ENCODE measurements at places on chromosomes 7 and 10. TPM values are rescaled to one million over a fixed set of nuclear protein-coding genes. Genes with fewer than 3 reads are reported as not detected.

DNA sequence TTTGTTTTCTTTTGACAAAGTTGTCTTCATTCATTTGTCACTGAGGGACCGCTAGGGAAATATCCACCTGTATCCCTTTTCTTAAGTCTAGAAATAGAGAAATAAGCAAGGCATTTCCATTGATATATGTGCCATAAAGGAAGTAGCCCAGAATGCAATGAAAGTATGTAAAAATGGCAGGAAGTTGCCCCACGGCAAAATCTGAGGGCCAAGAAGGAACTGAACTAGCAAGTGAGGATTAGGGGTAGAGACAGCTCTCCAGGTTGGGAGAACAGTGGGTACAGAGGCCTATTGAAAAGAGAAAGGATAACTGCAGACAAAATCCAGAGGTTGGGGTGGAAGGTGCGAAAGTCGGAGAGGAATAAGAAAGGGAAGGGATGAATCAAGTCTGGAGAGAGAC is 56.6 kb upstream of the TOMM7 start:
- no peak for DNase-seq

- no peak for DNase-seq
These were observed at the start of gene PRSS2 for GRCh38 chr7:142770661-142771352. Gene PRSS2, plus strand, starts transcription at chr7:142770970. Its CDS starts 13 bp downstream, at chr7:142770983.

- no peak for DNase-seq
These were observed 21.8 kb upstream of the SH2D4B start for GRCh38 chr10:80515941-80516340.

- no peak for DNase-seq
These were observed 5.4 kb downstream of the ATP6V1F start for GRCh38 chr7:128867842-128868623.

- no peak for DNase-seq
These were observed 299.4 kb downstream of the SNX13 start for GRCh38 chr7:17640730-17641377.

GRCh38 chr7:106063692-106064091 is 48.4 kb downstream of the SYPL1 start:
- DNase-seq, result no peak

DNA sequence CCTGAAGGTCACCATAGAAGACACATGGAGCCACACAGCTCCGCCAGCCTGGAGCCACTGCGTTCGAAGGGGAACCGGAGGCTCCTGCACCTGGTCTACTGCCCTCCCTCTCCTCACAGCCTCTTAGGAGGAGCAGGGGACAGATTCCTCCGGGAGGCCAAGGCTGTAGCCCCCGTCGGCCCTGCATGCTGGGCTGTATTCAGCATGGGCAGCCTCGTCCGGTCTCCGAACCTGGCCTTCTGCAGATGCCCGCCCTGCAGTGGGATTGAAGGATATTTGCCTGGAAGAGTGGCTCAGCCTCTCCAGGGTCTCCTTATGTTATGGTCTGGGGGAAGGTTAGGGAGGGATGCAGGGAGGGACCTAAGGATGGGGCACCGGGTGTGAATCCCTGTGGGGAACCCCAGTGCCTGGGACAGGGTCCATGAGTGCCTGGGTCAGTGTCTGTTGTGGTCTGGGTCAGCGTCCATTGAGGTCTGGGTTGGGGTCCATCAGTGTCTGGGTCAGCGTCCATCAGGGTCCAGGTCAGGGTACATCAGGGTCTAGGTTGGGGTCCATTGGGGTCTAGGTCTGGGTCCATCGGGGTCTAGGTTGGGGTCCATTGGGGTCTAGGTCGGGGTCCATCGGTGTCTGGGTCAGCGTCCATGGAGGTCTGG is 13.0 kb upstream of the SCART1 start:
- no peak for DNase-seq

DNA sequence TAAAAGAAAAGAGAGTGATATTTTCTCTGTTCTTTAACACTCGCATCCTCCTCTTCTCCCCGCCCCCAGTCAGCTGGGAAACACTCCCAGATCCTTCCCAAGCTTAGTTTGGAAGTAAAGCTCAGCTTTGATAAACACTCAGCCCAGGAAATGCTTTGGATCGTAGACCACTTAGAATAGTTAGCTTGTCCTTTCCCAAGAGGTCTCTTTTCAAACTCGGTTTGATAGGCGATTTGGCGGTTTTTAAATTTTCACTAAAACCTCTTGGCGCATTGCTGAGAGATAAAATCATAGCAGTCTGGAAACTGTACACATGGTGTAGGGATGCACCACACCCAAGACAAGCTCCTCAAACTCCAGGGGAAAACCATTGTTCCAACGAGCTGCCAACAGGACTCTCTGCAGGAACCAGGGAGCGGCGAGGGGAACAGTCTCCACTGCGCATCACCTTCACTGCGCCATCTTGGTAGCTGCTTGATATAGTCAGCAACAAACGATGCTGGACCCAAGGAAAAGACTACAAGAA is 22.3 kb downstream of the SMURF1 start:
- no peak for DNase-seq

- no peak for DNase-seq
These were observed 55.7 kb downstream of the IKZF1 start for GRCh38 chr7:50359995-50360925.

DNA sequence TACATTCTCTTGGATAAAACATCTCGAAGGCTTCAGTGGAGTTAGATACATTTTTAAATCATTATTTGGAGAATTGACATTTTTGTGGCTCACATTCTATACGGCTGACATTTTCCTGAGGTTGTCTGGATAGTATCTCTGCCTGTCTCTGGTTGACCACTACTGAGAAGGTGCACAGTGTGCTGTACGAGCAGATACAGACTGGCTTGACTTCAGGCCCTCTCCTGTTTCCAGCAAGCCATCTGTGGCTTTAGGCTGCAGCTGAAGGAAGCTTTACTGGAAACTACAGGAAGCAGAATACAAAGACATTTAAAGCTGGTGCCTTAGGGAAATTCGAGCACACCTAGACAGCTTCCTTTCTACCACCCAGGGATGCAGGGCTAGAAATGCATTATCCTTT is 39.3 kb upstream of the RSU1 start:
- no peak for DNase-seq

GRCh38 chr7:87310790-87311419 is 34.6 kb upstream of the CROT start:
- no peak for DNase-seq

GRCh38 chr7:45203936-45204445 is 46.4 kb downstream of the RAMP3 start:
- DNase-seq, result no peak

DNA sequence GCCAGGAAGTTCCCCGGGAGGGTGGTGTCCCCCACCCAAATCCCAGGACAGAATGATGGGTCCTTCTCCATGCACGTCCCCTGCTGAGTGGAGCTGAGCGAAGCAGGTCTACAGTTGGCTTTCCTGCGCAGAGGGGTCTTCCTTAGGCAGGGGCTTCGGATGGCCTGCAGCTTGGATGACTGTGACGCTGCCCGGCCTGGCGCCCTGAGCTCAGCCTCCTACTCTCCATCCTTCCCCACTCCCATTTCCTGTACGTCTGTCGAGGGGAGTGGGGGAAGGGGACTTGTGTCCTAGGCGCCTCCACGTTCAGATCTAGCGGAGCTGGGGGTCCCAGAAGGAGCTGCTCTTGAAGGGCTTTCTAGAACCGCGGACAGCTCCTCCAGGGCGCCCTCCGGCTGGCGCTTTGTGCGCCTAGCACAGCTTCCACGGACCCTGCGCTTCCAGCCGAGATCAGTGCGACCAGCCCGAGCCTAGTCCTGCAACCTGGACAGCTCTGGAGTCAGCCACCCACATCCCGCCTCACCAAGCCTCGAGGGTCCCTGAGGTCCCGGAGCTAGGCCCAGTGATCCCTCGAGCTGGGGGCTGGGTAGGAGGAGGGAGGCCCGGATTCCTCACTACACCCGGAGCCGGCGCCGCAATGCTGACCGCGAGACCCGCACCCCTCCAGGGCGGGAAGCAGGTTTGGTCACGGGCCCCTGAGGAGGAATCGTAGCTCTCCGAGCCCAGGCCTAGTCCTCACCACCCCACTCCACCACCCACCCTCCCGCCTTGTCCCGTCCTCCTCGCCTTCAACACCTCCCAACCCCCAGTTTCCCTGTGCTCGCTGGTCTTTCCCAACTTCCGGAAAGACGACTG is 1.9 kb downstream of the GRID1 start:
- peak; percentile 48 for DNase-seq

- no peak for DNase-seq
These were observed 16.9 kb downstream of the RPA3 start for GRCh38 chr7:7701527-7701926.

- no peak for DNase-seq
These were observed 224.9 kb upstream of the AUTS2 start for GRCh38 chr7:69373171-69374043.

DNA sequence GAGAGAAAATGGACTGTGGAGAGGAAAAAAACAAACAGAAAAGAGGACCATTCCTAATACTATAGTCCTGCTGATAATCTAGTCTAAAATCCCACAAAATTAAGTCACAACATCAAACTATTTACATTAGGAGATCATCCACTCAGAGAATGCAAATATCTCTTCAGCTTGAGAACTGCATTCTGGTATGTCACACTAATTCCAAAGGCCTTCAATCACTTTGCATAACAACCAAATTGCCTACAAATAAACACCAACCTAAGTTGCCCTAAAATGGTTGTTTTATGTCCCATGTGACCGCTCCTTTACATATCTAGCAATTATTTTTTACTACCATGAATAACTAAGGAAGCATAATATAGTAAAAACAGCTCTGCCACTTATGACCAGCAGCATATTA is 264.3 kb downstream of the CACNA2D1 start:
- no peak for DNase-seq

DNA sequence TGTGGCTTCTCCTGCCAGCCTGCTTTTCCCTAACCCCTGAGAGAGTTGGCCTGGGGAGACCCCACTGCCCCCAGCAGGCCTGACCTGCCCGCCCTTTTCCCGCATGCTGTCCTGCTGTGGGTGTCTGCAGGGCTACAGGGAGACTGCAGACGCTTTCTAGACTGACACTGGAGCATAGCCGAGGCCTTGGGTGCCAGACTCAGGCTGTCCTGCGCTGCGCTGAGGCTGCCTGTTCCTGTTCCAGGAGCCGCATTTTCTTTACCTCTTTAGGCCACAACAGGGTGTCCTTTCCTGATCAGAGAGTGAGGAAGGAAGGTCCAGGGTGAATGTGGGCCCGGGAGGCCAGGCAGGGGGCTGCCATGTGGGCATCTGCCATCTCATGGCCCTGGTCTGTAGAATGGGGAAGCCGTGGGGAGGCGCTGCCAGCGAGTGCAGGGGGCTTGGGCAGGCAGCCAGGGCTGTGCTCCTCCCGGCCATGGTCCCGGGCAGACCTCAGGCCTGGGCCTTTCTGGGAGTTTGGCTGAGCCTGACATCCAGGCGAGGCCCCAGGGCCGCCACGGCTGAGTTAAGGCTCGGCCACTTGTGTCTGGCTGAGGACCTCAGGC is 3.6 kb downstream of the PWWP2B start:
- DNase-seq, result no peak

DNA sequence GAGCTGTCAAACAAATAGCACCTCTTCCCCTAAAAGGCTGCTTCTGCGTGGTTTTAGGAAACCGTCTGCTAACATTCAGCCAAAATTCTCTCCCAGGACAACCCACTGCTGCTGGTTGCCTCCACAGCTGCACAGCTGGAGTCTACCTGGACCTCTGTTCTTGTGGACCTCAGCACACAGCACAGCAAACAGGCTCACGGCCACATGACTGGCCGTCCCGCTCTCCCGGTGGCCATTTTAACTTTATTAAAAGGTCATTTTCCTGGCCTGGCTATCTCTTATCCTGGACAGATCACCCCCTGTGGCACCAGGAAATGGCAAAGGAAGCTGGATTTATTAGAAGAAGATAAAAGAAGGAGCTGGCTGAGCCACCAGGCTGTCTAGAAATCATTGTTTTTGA is 27.6 kb downstream of the SORBS1 start:
- DNase-seq, result no peak

DNA sequence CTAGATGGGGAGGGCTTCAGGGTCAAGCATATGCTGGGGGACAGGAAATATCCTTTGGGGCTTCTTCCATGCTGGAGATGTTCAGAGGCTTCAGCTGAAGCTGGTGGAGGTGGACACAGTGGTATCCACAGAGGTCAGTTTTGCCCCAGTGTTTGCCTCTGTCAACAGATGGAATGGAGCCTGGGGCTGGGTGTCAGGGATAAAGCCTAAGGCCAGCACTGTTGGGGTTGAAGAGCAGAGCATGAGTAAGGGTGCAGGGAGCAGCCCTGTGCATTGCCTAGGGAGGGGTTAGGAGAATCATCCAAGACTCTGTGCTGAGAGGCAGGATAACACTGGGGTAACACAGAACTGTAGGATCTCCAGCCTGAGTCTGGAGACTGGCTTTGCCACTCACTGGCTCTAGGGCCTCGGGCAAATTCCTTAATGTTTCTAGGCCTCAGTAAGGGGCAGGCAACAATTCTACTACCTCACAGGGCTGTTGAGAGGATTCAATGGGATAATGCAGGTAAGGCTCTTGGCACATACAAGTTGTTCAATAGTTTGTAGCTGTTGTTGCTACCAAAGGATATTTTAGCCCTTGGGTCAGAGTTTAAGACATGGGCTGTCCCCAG is 21.8 kb upstream of the MYL7 start:
- DNase-seq, result peak; percentile 78

- no peak for DNase-seq
These were observed 94.0 kb upstream of the ZMIZ1 start for GRCh38 chr10:78974617-78975317.

GRCh38 chr7:107009846-107010203 is 34.7 kb upstream of the PRKAR2B start:
- no peak for DNase-seq

DNA sequence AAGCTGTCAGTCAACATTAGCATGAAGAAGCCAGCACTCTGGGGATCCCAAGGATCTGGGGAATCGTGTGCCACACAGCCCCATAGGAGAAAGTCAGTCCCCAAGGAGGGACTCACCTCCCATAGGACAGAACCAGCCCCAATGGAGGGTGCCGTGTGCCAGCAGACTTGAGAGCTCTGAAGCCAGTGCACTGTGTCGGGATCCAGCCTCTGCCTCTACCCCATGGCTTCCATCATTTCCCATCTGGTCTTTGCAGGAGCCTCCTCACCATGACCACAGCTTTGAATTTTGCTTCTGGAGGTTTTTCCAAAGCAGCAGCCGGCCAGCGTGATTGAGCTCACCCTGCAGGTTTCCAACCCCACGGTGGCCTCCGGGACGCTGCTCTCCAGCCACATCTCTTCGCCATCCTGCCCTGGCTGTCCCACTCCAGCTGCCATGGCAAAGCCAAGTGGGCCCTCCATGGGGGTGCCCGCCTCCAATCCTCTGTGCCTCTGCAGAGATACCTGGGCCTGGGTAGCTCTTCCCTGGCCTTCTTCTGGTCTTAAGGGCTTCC is 171.8 kb upstream of the SHH start:
- no peak for DNase-seq

The GDF10 gene
- total RNA-seq, result not detected

The ODAD2 gene
- 0.44 TPM for total RNA-seq

The TYSND1 gene
- 7.8 TPM for total RNA-seq

The CELF2 gene
- total RNA-seq, result 5.2 TPM

The MPLKIP gene
- total RNA-seq, result 39.6 TPM

The ZC3HAV1L gene
- total RNA-seq, result 3.0 TPM

The ARHGEF35 gene
- total RNA-seq, result 3.6 TPM

The CRHR2 gene
- not detected for total RNA-seq

The CARD11 gene
- 0.90 TPM for total RNA-seq

The ZPBP gene
- total RNA-seq, result not detected

The SCIN gene
- not detected for total RNA-seq

The CTAGE8 gene
- total RNA-seq, result 1.3 TPM

The CPVL gene
- 8.5 TPM for total RNA-seq
